T47D (cell line): ENCODE measurements at places on chromosomes 16 and 17.

DNA sequence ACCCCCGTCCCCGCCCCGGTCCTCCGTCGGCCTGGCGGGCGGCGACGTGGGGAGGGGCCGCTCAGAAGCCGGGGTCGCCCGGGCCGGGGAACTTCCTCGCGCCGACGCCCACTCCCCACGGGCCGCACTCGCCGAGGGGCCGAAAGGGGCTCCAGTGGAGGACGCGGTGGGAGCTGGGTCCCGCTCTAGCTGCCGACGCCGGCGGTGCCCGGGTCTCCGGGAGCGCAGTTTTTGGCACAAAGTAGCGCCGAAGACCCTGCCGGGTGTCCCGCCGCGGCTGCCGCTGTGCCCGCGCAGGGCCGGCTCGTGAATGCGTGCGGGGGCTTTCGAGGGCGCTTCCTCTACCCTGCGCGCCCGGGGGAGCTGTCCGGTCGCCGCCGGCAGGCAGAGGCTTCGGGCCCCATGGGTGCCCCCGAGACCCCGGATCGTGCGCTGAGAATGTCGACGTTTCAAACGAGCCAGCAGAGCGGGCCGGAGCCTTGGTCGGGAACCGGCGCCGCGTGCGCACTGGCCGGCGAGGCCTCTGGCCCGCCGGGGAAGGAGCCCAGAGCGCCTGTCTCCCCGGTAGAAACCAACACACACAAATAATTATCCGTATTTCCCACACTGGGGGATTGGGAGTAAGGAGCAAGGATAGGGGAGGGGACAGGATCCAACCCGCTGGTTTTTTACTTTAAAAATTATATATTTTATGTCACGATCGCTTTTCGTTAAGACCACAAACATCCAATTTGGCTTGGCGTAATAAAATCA, 46.6 kb upstream of the SLC38A10 start:
- DNase-seq = no peak

GRCh38 chr16:19215705-19216104, 47.7 kb downstream of the SYT17 start:
- DNase-seq = no peak

DNA sequence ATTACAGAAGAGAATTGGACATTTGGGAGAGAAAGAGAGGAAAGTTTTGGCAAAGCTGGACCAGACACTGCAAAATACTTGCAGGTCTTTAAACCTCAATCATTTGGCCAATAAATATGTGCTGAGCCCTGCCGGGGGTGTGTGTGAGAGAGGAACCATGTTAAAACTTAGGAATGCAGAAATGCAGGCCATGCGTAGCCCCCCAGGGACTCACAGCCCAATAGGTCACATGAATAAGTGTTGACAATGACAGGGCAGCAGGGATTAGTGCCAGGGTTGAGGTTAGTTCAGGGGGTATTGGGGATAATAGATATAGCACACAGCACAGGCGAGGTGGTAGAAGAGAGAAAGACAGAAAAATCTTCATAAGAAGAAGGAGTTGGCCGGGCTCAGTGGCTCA, 113.3 kb upstream of the ADAMTS18 start:
- no peak for DNase-seq

- no peak for DNase-seq
These were observed 117.1 kb upstream of the AXIN2 start for GRCh38 chr17:65678546-65678945.

DNA sequence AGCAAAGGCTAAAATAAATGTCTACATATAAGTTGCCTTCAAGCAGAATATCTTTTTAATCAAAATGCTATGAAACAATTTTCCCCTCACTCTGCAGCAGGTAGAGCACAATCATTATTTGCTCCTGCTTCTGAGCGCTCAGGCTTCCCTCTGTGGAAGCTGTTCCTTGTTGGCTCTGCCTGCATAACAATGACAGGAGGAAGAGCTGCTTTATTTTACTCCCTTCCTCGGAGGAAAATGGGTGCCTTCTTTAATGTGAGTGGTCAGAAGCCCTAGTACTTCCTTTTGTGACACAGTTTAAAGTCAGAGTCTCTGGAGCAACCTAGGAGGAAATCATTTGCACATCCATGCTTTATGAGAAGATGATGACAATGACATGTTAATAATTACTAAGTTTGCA, 492.1 kb downstream of the CDH8 start:
- no peak for DNase-seq

GRCh38 chr16:67407176-67407787, 9.0 kb downstream of the ZDHHC1 start:
- DNase-seq = no peak

GRCh38 chr16:84098939-84099338, 17.8 kb downstream of the MBTPS1 start:
- no peak for DNase-seq

- DNase-seq = no peak
These were observed 49.9 kb upstream of the COX10 start for GRCh38 chr17:14019186-14019956.
